ENCODE measurements at places on chromosomes 7 and 10.

- DNase-seq, result no peak
Observed at GRCh38 chr7:24825381-24825794, 68.1 kb upstream of the GSDME start.

DNA sequence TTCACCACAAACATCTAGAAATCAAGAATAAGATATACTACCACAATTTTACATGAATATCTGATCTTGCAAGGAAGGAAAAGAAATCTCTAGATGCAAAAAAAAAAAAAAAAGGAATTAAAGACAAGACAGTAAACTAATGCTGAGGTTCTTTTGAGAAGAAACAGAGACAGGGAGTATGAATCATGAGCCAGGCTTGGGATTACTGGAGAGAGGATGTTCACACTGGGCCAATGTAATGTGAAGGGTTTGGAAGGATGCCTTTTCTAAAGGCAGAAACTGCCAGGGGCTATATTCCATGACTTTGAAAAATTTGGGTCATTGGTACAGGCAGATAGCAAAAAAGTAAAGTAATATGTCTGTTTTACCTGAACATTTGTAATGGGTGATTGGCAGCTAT lies 573.0 kb upstream of the IGFBP3 start:
- DNase-seq, result no peak

GRCh38 chr10:48758411-48758810 lies 73.7 kb downstream of the WDFY4 start:
- DNase-seq, result no peak

DNA sequence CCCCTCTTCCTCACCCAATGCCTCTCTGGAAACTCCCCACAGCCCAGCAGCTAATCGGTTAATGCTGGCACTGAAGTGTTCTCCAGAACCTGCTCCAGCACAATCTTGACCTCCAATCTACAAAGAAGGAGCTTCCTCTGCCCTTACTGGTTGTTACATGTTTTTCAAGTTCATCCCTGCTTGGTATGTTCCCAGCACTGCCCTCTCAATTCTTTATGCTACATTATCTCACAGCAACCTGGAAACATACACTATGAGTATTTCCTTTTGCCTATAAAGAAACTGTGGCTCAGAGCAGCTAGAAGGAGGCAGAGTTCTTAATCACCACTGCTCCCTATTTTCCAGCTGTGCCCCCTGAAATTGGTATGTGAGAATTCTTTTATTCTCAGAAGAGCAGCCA lies 84.1 kb upstream of the KMT2E start:
- no peak for DNase-seq

- DNase-seq, result no peak
Observed at GRCh38 chr7:155593461-155594162, 47.3 kb upstream of the CNPY1 start.

GRCh38 chr10:96718304-96718990 lies 1.9 kb downstream of the PIK3AP1 start:
- no peak for DNase-seq

GRCh38 chr10:3749011-3749410 lies 36.0 kb downstream of the KLF6 start:
- no peak for DNase-seq

GRCh38 chr7:22577470-22578001 lies 77.5 kb upstream of the STEAP1B start:
- DNase-seq, result no peak

GRCh38 chr7:148374396-148375259 lies 215.9 kb upstream of the C7orf33 start:
- no peak for DNase-seq

GRCh38 chr7:64905133-64905532 lies 2.1 kb downstream of the ZNF273 start:
- DNase-seq, result no peak

GRCh38 chr10:101566333-101567164 lies 21.5 kb downstream of the POLL start:
- DNase-seq, result no peak

DNA sequence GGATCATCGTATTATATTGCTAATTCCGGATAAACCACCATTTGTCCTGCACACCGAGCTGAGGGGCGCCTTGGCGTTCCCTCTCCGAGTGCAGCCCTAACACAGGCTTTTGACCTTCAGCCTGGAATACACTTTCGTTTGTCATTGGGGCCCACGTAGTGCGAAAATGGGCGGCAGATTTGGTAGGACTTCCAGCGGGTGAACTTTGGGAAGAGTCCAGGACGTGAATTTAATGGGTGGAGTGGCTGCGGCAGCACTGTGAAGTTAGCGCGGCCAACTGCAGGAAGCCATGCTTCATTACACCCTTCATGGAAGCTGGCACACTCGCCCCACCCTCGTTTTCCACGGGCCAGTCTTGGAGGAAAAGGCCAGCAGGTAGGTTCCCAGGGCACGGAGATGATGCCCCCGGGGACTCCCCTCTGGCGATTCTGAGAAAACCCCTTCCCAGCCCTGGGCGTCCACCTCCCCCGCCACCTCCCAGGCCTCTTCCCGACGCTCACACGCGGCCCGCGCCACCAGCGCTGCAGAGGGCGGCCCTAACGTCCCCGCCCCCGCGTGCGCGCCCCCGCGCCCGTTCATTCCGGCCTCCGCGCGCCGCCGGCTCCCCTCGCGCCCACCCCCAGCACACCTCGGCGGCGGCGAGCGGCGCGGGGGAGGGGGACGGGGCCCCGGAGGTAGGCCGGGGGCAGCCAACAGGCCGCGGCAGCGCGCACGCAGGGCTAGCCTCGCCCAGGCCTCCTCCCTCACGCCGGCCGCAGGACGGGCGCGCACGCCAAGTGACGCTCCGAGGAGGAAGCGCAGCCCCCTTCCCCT lies at the start of gene MLLT10:
TSS of gene MLLT10 (plus strand) at position 766 of the 813 bp plus-strand sequence. CDS start 413 bp downstream, outside the sequence.
- peak; percentile 91 for DNase-seq

DNA sequence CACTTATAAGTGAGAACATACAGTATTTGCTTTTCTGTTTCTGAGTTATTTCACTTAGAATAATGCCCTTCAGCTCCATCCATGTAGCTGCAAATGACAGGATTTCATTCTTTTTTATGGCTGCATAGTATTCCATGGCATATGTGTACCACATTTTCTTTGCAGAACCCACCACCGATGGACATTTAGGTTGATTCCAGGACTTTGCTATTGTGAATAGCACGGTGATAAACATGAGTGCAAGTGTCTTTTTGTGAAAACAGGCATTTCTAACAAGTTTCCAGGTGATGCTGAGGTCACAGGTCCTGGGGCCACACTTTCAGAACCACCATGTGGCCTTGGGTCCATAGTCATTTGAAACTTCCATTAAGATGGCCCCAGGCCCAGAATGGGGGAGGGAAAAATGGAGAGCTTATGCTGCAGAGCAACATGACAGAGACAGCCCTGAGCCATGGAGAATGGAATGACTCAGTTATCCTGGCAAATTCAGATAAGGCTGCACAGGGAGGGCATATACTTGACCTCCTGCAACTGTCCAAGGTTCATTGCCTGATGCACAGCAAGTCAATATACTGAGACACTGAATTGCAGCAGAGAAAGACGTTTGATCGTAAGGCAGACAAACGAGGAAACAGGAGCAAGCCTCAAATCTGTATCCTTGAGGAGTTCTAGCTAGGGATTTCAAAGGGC lies 248.0 kb upstream of the GALNT17 start:
- no peak for DNase-seq
